Stimulated activated CD4-positive, alpha-beta T cell treated with anti-CD3 and anti-CD28 coated beads, Interleukin-2, amount 100 ng/mL, for 24 hours (primary cell): ENCODE measurements at places on chromosomes 1 and 21.

- no peak for DNase-seq
These were observed 117.7 kb downstream of the SIM2 start for GRCh38 chr21:36816561-36817130.

- DNase-seq: no peak
These were observed 67.2 kb downstream of the CD46 start for GRCh38 chr1:207818971-207819451.

DNA sequence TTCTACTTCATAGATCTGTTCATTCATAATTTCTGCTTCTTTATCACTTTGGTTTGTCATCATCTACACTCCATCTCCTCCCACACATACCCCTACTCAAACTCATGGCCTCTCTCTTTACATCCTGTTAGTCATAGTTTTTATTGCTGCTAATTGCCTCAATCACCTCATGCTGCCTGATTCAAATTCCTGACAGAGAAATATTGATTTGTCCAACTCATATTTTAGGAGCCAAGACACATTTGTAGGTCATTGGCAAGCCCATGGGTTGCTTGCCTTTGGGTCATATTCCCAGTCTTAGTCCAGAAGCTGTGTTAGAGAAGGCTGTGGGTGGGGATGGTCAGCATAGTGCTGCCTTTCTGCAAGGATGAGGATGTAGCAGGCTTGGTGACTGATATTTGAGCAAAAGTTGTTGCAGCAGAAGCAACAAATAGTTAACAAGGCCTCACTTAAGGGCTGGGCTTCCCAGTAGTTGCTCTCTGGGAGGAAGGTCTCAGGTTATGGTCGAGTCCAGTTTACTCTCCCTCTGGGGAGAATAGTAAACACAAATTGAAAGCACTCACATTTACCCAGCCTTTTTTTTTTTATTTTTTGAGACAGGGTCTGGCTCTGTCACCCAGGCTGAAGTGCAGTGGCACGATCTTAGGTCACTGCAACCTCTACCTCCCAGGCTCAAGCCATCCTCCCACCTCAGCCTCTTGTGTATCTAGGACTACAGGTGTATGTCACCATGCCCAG is 22.4 kb upstream of the EPS15 start:
- DNase-seq: no peak

DNA sequence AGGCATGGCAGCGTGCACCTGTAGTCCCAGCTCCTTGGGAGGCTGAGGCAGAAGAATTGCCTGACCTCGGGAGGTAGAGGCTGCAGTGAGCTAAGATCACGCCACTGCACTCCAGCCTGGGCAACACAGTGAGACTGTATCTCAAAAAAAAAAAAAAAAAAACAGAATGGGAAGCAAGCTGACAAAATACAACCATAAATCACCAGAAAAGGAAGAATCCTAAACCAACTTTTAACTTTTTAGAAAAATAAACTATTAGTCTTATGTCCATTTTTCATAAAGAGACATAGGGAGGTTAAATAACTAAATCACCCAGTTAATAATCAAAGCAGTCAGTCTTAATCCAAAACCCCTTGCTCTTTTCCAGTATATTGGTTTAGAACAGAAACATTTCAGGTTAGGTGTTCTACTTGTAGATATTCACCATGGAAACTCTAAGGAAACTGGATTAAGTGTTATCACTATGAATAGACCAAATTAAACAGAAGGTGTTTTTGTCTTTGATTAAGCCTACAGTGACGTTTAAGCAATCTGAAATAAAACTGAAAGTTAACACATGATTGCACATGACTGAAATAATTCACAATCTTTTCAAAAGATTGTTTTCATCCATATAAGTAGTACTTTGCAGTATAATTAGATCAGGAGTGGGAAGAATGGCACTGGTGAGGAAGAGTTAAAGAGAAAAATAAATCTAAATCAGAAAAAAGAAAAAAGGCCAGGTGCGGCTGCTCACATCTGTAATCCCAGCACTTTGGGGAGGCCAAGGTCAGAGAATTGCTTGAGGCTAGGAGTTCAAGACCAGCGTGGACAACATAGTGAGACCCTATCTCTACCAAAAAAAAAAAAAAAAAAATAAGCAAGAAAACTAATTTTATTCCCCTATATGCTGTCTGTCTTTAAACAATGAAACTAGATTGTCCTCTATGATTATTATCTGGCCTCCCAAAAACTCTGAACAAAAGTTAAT is 9.6 kb downstream of the CDC42BPA start:
- no peak for DNase-seq

GRCh38 chr21:45507523-45507875 is 34.7 kb downstream of the SLC19A1 start:
- DNase-seq: no peak

DNA sequence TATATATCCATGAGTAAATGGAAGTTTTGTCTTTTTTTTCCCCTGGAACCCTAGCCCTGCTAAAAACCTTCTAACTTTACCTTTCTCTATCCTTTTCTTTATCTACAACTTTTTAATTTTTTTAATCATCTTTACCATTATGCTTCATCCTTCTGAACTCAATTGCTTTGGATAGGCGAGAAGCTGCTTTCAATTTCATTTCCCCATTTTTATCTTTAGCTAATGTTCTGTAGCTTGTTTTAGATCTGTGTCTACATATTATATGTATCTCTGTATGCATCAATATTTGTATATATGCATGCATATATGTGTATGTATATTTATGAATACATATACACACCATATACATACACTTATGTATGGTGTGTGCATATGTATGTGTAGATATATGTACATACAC is 57.4 kb downstream of the PTPRC start:
- DNase-seq: no peak

DNA sequence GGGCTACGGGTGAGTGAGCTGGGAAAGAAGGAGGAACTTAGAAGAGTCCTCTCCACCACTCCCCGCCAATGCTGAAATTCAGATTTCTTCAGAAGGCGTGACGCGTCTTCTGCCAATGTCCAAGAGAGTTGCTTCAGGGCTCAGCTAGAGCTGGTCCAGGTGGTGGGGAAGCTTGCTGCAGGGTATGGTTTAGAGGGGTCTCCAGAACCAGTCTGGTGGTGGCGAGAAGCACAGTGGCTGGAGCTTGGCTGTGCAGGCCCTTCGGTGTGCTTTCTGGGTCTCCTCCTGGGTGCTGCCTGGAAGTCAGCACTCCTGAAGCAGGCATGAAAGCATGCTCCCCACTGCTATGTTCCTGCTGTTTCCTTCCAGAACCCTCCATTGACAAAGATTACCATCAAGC is 387.2 kb downstream of the PTPRU start:
- no peak for DNase-seq

DNA sequence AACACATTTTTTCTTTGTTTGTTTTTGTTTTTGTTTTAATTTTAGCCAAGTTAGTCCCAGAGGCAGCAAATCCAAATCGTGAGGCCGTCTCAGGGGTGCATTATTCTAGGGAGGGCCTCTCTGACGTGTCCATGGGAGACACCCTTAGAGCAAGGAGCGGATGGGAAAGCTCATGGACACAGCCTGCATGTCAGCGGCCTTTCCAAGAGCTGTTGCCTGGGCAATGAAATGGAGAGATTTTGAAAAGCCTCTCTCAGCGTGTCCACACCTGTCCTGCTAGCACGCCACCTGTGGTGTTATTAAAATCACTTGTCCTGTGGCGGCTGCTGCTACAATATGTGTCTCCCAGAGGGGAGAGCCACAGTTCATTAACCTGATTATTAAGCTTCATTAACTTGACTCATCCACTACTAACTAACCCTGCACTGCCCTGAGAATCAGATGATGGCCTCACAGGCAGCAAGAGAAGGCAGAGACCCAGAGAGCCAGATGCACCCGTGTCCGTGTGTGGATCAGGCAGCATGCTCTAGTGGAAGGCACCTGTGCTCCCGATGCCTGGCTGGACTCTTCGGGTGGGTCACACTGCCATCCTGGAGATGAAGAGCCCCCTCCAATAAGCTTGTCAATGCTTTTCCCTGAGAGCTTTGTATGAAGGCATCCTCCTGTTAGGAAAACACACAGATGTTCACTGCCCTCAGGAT is 133.3 kb downstream of the PGBD5 start:
- DNase-seq: no peak

DNA sequence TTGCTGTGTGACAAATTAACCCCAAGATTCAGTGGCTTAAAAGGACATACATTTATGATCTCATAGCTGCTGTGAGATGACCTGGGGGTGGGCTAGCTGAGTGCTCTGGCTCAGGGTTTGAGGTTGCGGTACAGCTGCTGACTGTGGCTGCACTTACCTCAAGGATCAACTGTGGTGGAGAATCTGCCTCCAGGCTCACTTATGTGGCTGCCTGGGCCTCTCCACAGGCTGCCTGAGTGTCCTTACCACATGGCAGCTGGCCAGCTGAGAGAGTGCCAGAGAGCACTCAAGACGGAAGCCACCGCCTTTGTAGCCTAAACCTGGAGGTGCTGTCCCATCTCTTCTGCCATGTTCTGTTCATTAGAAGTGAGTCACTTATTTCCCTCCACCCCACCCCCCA is 5.7 kb downstream of the LRRC71 start:
- DNase-seq: peak; percentile 59

GRCh38 chr1:47661040-47661439 is 223.2 kb downstream of the FOXD2 start:
- no peak for DNase-seq

DNA sequence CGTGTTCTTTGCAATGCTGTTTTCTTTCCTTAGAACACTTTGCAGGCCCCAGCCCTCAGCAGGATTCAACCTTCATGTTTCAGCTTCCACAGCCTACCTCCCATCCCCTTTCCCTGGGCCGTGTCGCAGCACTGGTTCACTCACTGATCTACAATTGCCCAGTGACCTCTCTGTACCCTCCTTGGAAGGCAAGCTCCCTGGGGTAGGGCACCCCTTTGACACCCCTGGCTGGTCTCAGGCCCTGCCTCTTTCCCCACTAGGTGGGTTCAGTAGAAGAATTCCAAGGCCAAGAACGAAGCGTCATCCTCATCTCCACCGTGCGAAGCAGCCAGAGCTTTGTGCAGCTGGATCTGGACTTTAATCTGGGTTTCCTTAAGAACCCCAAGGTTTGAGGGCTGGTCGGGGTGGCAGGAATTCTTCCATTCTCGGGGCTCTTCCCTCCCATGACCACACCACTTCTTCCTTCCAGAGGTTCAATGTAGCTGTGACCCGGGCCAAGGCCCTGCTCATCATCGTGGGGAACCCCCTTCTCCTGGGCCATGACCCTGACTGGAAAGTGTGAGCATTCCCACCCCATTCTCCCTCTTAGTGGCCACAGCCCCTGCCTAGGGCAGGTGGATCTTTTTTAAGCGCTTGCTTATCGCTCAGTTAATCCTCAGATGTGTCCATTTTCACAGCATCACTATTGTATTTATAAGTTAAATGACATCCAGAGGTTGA is 7.3 kb downstream of the RHOC start:
- no peak for DNase-seq

DNA sequence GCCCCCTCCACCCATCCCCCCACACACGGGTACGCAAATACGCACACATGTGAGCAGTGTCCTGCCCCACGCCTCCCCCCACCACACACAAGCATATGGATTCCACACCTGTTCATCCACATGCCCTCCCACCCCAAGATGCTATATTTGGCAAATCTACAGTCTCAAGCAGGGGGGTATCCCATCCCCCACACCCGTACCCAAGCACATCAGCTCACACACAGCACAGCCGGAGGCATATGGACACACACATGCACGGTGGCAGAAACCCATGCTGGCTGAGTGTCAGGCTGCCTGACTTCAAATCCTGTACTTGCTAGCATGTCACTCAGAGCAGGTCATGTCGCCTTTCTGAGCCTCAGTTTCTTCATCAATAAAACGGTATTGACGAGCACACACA is 10.6 kb downstream of the COL16A1 start:
- DNase-seq: no peak

- no peak for DNase-seq
These were observed 239.8 kb downstream of the SDCCAG8 start for GRCh38 chr1:243495442-243496186.

- DNase-seq: no peak
These were observed 31.2 kb downstream of the PIK3C2B start for GRCh38 chr1:204463125-204464060.

- DNase-seq: no peak
These were observed 110.5 kb downstream of the CNIH3 start for GRCh38 chr1:224726441-224727182.

DNA sequence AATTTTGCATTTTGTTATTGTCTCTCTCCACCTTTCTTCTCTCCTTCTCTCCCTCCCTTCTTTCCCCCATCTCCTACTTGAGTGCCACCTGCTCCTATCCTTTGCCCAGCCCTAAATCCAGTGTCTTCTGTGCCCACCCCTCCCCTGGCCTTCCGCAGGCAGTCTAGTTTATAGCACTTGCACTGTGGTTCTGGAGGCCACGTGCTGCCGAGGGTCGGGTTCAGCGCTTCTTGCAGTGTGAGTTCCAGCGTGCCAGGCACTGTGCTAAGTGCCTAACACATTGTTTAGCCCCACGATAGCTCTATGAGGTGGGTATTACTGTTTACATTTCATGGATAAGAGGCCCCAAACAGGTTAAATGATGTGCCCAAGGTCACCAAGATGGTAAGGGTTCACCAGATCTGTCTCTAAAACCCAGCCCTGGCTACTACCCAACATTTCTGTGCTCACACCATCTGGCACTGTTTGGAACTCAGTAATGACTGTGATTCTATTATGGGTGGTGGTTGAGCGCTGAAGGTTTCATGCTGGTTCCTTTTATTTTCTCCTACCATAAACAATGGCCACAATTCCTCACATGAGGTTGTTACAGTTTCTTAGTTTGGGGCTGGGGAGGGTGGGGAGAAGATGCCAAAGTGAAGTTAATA is 14.1 kb upstream of the ATP1A4 start:
- no peak for DNase-seq

DNA sequence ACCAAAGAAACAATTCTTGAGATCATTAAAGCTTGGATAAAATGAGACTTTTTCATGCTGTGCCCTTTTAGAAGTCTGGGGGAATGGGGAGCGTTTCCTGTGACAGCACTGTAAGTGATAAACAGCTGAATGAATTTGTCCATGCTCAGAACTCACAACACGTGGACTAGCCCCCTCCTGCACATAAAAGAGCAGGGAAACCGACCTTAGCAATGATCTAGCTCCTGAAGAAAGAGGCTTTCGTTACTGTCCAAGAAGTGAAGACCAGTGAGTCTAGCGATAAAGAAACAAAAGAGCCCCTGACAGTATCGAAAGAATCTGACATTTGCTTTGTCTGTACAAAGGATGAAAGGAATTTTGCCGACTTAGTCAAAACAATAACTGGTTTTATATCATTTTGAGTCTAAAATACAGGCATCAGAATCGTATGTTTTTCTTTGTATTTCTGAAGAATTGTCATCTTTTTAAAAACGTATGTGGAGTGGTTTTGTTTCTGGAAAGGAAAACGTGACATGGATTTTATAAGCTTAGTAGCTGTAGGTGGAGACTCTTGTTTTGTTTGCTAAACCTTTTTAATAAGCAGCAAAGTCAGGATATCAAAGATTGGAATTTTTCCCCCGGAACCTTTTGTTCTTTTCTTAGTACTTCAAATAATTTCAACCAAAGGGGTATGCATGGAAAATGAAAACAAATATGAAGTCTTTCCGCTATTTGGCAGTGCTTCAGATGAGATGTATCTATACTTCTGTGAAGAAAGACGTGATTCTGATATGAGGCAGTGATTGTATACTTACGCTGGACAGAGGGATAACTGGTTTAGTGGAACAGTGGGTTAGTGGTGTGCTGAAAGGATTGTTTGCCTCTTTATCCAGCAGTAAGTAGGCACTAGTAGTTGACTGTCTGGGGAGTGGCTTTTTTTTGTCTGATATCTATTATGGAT is 61.0 kb downstream of the MAST2 start:
- no peak for DNase-seq

- DNase-seq: no peak
These were observed 487.5 kb upstream of the CHRM3 start for GRCh38 chr1:238898856-238899255.

- DNase-seq: no peak
These were observed 45.9 kb downstream of the COQ8A start for GRCh38 chr1:226985839-226986463.

GRCh38 chr21:17476006-17476405 is 36.8 kb upstream of the CXADR start:
- DNase-seq: no peak
